ENCODE measurements at places on chromosomes 3 and 15.

- DNase-seq = peak; percentile 3
These were observed 61.1 kb upstream of the GPD1L start for GRCh38 chr3:32045091-32045915.

- DNase-seq = no peak
These were observed 34.9 kb downstream of the SMAD3 start for GRCh38 chr15:67100124-67100791.

GRCh38 chr3:23964537-23965235, 19.6 kb downstream of the NR1D2 start:
- no peak for DNase-seq

GRCh38 chr3:141442914-141443313, 43.9 kb upstream of the RASA2 start:
- DNase-seq = no peak

- DNase-seq = no peak
These were observed 174.9 kb downstream of the TNIK start for GRCh38 chr3:171285287-171285686.

GRCh38 chr3:85170646-85171045, 211.9 kb downstream of the CADM2 start:
- no peak for DNase-seq

DNA sequence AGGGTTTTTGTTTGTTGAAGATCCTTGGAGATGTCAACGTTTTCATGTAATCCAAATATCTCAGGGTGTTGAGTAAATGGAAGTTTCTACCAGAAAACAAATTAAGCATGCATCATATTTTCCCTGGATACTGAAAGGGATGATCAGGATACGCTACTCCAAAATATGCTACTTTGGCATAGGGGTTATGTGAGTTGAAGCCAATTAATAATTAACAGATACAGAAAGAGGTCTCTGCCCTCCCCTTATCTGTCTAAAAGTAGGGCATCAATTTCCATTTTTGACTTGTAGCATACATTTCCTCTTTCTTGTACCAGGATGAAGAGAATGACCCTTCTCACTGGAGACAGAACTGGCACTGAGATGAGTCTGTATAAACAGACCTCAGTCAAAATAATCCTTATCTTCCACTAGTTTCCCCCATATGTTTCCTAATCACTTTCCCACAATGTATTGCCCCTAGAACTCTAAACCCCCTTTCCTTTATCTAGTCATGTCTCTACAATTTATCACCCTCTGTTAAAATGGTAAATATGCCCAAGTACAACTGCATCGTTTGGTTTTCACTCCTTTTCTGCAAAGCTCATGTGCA, 17.4 kb upstream of the ASB14 start:
- DNase-seq = no peak

- no peak for DNase-seq
These were observed 23.8 kb upstream of the ABI3BP start for GRCh38 chr3:101017017-101017416.

DNA sequence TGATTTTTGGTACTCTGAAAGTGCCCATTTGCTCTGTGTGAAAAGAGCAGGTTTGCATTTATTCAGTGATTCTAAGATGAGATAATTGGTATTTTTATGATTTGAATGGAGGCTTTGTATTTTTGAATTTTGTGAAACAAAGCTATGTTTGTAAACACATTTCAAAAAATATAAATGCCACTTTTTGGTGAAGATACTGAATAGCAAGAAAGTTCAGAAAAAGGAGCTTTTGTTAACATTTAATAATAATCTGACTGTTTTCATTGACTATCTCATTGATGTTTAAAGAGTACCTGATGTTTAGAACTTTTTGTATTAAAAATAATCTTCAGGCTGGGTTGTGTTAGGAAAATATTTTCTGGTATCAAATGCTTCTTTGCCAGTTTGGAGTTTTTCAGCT, 23.7 kb downstream of the TCF12 start:
- no peak for DNase-seq

DNA sequence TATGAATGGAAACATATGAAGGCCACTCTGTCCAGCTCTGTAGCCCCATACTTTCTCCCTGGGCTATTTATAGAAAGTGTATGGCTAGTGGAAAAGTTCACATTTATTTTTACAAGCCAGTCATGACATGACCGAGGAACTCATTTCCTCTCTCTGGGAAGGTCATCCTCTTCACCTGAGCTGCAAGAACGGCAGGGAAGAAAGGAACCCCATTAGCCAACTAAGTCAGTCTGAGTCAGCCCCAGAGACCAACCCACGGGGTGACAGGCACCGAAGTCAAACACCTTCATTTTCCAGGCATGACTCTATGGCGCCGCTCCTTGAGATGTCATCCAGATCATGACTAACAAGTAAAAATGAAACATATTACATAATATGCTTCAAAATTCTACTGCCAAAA, 4.8 kb downstream of the PAQR9 start:
- no peak for DNase-seq

GRCh38 chr3:180947761-180948390, 35.4 kb downstream of the FXR1 start:
- DNase-seq = peak; percentile 7

DNA sequence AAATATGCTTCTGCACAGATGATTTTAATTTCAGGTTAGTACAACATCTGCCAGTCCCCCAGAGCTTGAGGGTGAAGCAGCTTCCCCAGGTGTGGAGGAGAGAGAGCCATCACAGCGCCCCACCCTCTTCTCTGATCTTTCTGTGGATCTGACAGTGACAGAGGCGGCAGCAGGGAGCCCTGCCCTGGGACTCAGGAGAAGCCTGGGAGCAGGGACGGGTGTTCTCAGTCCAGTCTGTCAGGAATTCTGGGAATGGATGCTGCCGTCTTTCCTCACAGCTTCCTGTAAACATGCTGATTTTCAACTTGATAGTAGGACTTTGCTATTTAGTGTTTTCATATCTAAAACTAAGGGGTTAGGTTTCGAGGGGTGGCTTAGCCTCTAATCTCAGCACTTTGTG, 11.4 kb upstream of the RAB8B start:
- no peak for DNase-seq

GRCh38 chr3:32237670-32238452, 619 bp upstream of the CMTM8 start:
- peak; percentile 61 for DNase-seq

DNA sequence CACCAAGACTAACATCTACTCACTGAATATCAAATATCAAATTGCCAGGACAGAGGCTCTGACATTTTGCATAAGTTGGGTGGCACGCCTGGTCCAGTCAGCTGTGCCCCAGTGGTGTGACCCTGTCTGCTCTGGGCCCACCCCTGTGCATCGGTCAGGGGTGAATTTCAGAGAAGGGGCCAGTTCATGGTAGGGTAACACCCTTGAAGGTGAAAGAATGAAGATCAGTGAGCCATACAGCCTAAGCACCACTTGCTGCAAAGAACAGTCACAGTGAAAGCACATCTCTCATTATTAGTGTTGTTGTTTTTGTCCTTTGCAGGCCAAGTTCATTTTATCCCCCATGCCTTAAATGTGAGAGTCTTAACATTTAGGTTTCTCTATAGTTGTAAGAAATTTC, 86.8 kb downstream of the MYRIP start:
- DNase-seq = no peak

DNA sequence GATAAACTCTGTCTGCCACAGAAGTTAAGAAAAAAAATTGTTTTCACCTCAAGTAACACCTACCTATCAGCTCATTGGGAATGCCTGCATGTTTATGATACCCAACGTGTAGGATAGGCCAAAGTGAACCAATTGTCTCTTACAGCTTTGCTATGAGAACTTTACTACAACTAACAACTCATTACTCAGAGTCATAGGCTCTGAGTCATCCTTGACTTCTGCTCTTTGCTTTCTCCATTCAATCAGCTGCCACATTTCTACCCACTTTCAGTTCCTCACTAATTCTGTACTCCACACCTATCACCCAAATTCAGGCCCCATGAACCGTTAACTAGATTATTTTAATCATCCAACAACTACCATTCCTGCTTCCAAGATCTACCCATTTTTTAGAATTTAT, 843.9 kb downstream of the TUSC7 start:
- peak; percentile 1 for DNase-seq

- DNase-seq = no peak
These were observed 3.6 kb upstream of the CHRM5 start for GRCh38 chr15:33964665-33965040.

DNA sequence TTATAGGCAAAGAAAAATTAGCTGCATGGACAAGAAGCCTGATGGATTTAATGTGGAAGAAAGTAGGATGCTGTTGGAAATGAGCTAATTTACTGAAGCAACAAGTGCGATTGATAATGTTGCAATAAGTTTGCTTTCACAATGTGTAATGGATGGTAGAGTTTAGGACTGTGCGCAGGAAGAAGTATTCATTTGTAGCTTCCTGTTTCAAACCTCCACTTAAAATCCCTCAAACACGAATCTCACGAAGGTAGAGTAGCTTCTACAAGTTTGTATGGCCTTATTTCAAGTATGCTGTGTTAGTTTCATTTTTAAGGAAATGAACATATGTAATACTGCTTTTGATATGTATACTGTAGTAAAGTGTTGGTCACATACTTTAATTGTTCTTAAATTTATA, 42.3 kb downstream of the KCNH8 start:
- DNase-seq = peak; percentile 32
